ENCODE measurements at places on chromosomes 11 and 22.

DNA sequence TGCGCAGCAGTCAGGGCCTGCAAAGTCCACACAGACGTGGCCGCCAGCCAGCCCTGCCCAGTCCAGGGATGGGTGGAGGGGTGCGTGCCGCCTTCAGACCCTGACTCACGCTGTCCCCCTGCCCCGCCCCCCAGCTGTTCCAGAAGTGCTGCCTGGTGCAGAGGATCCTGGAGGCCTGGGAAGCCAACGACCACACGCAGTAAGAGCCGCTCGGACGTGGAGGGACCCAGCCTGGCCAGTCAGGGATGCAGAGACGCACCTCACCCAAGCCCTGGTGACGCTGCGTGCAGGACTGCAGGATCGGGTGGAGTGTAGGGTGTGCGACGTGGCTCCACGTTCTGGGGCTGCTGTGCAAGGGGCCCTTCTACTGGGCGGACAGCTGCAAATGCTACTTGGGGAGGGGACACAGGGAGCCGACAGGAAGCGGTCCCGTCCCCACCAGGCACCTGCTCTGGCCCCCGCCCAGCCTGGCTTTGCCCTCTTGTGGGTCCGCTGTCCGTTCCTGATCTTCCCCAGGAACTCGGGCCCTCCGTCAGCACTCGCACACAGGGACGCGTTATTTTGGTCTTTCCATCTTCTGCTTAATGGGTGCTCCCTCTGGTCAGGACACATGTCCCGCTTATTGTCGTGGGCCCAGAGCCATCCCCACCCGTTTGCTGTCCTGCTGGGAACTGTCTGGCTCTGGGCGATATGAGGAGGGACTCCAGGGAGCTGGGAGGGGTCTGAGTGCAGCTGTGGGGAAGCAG, 42.5 kb downstream of the SBF1 start:
- DNase-seq = no peak

DNA sequence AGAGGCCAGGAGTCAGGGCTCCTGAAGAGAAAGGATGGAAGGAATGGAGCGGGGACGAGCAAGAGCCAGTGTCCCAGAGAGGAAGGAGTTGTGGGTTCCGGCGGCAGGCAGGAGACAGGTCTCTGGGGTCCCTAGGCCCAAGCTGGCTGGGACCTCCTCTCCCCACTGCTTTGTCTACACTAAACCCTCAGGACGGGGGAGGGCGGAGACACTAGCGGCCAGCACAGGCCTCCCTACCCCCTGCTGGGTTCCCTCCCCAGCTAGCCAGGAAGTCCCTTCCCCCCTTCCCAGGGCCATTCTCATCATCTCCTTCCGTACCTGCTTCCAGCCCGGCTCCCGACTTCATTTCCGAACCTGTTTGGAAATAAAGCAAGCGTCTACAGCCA, 79.5 kb downstream of the ST3GAL4 start:
- DNase-seq = no peak

DNA sequence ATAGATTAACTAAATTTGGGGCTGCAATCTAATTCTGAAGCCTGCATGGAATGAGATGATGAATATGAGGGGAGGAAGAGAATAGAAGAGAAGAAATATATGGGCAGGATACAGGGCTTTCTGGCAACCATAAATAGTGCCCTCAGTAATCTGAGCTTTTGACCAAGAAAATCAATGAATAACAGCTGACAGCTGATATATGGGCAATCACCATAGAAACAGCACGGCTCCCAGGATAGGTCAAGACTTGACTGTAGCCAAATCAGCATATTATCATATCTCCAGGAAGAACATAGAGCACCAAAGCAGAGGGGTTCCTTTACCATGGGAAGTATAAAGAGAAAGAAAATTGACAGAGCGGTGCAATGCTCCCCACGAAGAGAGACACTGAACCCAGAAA, 643.8 kb upstream of the TENM4 start:
- DNase-seq = no peak

GRCh38 chr11:94974178-94974577, 669 bp downstream of the KDM4D start:
- no peak for DNase-seq

- no peak for DNase-seq
These were observed 41.0 kb upstream of the AQP11 start for GRCh38 chr11:77548552-77549445.

DNA sequence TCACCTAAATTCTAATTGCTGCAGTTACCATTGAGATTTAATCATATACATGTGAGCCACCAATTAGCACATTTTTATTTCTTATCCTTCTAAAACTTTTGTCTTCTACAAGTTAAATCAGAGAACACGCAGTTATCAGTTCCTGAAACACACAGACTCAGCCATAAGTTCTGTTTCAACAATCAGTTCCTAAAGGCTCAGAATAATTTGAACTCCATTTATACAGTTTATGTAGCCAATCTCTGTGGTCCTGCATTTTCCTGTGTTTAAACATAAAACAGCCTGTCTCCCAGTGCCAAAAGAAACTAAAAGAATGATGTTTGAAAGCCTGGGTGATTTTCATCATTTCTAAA, 2.9 kb downstream of the PLAAT3 start:
- no peak for DNase-seq

DNA sequence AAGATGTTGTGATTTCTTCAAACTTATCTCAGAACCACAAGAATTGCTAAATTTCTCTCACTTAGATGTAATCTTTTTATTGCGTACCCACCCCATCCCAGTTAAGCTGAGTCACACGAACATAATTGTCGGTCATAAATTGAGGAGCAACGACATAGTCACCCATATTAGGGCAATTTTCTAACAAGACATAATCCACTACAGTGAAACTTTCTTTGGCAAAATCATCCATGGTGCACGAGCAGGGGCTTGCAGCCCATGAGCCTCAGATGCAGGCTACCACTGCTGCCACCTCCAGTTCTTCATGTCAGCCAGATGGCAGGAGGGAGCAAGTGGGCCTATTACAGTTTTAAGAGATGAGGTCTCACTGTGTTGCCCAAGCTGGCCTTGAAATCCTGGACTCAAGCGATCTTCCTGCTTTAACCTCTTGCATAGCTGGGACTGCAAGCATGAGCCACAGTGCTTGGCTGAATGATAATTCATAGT, 70.3 kb upstream of the GRK2 start:
- no peak for DNase-seq

DNA sequence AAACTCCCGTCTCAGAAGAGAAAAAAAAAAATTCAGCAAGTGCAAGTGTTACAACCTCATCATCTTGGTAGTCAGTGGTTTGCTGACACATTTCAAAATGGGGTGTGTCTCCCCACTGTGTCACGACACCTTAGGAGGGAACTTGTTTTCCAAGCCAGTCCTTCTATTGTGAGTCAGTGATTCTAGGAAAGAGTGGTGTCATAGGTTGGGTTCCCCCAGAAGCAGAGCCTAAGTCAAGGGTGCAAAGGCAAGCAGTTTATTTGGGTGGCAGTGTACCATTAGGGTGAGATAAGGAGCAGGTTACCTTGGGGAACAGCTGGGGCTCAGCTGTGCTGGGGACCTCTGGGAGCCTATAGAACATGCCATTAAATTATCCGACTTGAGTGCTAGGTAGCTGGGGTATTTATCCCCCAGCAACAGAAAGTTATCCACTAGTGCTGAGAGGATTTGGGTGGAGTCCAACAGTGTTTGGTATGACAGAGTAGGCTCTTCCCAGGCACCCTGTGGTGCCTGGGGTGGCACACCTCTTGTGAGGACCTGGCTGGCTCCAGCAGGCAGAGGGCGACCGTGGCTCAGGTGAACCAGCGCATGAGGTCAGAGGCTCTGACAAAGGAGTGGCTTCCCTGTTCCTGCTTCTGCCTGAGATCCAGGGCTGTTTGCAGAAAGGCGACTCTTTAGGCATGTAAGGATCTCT, 41.7 kb downstream of the KIAA1671 start:
- DNase-seq = peak; percentile 72

DNA sequence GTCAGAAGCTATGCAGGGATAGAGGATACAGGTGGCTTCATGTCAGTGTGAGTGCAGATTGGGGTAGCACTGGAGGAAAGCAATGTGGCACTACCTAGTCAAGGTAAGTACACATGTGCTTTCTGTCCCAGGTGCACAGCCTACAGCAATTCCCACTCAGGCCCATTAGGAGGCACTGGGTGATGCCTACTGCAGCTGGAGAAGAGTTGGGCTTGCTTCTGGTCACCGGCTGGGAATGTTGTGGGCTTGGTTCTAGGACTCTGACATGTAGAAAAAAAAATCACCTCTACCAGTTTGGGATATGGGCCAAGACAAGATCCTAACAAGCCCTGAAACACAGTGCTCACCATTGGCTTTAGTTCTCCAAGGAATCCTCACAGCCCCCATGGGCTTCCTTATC, 69.7 kb downstream of the TENM4 start:
- no peak for DNase-seq

GRCh38 chr22:42343531-42344081, 73.2 kb upstream of the TCF20 start:
- no peak for DNase-seq

DNA sequence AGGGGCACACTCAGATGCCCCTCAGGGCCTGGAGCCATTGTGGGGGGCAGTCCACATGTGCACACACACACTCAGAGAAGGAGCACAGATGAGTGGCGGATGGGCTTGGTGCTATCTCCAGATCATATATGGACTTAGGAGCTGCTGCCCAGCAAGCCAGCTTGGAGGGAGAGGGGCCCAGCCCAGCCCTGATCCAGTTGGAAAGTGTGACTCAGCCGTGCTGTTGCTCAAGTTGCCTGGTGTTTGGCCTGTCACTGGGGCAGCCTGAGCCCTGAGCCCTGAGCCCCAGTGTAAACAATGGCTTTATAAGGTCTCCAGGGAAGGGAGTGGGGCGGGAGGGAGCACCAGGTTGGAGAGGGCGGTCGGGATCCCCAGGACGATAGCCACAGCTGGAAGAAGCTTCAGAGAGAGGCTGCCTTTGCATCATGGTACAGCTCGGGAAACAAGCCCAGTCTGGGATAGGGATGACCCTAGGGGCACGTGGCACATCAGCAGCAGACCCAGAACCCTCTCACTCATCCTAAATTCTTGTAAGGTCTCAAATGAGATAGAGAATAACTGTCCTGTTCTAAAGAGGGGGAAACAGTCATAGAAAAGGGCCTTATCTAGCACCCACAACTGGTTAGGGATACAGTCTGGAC, 4.8 kb downstream of the SELENOM start:
- DNase-seq = no peak

DNA sequence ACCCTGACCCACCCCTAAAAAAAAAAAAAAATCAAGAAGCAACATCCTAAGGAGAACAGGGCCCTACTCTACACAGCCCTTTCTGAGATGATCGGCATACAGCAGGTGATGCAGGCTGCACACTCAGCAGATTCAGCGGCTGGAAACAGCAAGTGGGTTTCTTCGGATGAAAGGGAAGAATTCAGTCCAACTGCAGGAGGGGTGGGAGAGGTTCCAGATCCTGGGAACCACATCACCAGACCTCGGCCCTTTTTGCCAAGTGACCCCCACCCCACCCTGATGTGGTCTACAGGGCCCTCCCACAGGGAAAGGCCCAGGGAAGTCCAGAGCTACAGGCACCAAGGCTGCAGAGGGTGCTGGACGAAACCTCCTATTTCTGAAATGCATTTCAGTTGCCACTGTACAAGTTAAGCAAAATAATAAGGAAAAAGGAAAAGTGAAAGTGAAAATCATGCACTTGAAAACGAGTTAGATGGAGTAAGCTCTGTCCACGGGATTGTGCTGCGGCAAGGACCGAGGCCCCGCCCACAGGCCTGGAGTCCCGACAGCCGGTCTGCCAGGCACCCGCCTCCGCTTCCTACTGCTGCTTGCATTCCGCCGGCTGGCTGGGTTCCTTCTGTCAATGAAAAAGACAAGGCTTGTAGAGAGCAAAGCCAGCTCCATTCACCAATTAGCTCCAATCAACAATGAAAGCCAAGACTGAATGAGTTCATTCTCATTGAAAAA, 16.0 kb upstream of the PHLDA2 start:
- peak; percentile 48 for DNase-seq

GRCh38 chr11:107819361-107820014, 39.1 kb downstream of the SLC35F2 start:
- DNase-seq = no peak

- no peak for DNase-seq
These were observed 20.8 kb upstream of the LMO2 start for GRCh38 chr11:33912405-33913361.

- no peak for DNase-seq
These were observed 43.9 kb downstream of the RTN4R start for GRCh38 chr22:20224256-20224626.

DNA sequence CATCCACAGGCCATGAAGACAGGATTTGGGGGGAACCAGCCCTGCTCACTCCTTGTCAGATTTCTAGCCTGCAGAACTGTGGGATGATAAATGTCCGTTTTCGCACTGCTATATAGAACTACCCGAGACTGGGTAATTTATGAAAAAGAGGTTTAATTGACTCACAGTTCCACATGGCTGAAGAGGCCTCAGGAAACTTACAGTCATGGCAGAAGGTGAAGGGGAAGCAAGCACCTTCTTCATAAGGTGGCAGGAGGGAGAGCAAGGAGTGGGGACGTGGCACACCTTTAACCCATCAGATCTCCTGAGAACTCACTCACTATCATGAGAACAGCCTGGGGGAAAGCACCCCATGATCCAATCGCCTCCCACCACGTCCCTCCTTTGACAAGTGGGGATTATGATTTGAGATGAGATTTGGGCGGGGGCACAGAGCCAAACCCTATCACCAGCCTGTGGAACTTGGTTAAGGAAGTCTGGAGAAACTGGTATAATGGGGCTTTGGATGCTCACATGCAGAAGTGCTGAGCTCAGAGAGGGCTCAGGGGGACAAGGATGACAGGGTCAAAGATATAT, 50.7 kb downstream of the MYEOV start:
- DNase-seq = no peak

GRCh38 chr11:81987829-81988472, 745.7 kb downstream of the FAM181B start:
- DNase-seq = no peak

- DNase-seq = no peak
These were observed 1.8 kb upstream of the DDB2 start for GRCh38 chr11:47212938-47213337.

- DNase-seq = no peak
These were observed 18.2 kb downstream of the RTN4R start for GRCh38 chr22:20249797-20250354.

GRCh38 chr11:123375832-123376231, 54.2 kb upstream of the GRAMD1B start:
- no peak for DNase-seq

DNA sequence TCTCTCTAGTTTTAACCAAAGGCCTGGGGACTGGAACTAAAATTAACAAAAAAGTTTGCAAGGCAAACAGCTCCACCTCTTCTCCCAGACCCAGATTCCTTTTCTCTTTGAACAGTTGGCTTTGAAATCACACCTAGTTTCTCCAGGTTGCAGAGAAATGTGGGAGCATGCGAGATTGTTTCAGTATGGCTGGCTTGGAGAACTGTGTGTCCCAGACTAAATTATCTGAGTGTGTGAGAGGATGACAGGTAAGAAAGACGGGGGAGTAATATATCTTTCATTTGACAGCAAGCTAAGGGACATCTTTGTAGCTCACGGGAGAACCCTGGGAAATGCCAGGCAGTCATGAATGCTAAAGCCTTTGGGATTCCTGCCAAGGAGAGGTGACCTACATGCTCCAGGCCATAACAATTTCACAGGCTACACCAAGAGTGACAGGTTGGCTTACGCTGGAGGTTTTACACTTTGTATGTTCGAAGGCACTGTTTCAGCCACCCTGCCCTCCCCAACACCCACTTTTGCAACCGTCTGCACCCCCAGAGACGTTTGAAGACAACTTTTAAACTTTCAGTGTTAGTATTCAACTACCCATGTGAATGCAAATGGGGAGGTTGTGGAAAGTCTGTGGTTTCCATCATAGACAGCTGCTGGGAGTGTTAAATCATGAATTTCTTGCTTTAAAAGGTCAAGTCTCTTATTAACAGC, 109.3 kb upstream of the SNX19 start:
- DNase-seq = no peak

Data from stimulated activated CD4-positive, alpha-beta T cell treated with anti-CD3 and anti-CD28 coated beads, Interleukin-1b, Interleukin-23, amount 100 ng/mL, for 48 hours (primary cell).